ENCODE measurements at places on chromosomes 5 and 9.

DNA sequence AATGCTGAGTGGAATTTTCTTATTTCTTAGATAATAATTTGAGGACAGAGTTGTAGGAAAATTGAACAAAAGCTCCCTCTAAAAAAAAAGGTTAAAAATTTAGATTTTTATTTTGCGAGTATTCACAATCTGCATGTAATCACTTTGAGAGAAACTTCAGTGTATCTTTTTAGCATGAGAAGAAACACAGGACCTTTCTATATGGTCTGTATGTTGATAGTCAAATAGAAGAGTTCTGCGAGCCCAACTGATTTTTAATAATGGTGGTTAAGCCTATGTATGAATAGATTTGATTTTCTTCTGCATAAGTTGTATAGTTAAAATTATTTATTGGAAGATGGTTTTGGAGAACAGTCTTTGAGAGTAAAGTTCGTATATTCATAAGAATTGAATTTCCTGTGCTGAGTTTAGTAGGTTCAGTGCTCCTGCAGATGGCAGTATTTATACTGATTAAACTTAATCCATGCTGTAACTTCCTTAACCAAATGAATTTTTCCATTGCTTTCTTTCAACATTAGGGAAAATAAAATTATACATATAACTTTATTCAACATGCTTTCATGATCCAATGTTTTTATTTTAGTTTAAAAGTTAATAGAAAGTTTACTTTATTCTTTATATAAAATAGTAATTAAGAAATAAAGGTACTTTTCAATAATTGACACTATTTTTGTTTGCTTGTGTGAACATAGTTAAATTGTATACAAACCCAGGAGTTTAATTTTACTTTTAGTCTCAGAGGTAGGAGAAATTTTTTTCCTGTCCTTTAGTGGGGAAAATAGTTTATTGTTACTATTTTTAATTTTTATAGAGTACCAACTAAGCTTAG, 19.6 kb downstream of the TCERG1 start:
- no peak for DNase-seq

DNA sequence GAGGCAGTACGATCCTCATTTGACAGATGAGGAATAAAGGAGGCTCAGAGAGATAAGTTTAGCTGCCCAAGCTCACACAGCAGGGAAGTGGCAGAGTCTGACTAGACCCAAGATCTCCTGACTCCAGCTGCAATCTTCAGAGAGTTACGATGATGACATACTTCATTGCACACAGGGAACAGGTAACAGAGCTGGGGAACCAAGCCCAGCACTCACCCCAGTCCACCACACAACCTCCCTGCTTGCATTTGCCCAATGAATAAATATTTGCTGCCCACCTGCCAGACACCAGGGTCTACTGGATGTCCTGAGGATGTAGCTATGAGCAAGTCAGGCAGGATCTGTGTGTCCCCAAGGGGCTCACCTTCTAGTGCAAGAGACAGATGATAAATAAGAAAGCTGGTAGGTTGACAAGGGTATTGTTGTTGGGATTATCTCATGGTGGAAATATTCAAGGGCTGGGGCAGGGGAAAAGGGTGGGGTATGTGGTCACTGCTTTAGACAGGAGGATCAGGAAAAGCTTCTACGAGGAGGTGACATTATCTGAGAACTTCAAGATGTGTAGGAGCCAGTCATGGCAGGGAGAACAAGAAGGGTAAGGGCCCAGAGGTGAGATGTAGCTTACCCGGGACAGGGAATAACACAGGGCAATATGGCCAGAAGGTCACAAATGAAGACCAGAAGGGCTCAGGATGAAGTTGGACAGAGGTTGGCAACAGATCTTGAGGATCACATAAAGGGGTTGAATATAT, 28.6 kb upstream of the CPEB4 start:
- DNase-seq: no peak

DNA sequence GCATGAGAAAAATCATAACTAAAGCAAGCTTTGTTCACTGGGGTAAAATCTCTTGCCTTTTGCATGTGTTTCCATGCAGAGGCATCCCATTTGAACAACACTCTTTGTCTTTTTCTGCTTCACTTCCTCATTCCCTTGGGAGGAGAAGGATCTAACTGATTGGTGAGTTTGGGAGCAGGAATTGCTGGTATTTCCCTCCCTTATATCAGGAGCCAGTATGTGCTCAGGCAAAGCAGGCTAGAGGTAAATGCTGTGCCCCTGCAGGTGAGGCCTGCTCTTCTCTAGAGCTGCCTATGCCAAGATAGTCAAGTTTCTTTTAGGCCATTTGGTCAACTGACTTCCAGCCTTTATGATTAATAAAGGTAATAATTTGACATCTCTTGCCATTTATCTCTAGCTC, 179.9 kb downstream of the COX7C start:
- no peak for DNase-seq

GRCh38 chr5:76475936-76476335, 72.9 kb downstream of the IQGAP2 start:
- DNase-seq: no peak

DNA sequence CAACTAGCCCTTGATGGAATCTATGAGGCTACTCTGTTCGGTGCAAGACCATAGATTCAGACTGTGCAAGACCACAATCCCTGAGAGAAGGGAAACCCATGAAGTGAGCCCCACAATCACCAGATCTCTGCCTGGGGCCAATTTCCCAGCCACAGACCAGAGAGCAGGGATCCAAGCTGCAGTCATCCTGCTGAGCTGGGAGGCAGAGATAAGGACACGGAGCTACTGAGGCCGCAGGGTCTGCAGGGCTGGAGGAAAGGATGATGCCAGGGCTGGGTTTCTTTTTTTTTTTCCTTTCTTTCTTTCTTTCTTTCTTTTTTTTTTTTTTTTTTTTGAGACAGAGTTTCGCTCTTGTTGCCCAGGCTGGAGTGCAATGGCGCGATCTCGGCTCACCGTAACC, 47.7 kb upstream of the FUBP3 start:
- DNase-seq: no peak

- DNase-seq: no peak
Measured at GRCh38 chr9:133844881-133845410, 106.8 kb upstream of the SARDH start.

GRCh38 chr5:50415912-50416311, 25.2 kb downstream of the EMB start:
- no peak for DNase-seq

GRCh38 chr5:59893429-59894227, at the start of gene PDE4D:
Gene PDE4D, minus strand, starts transcription at chr5:59893726.
- DNase-seq: no peak

GRCh38 chr9:109252291-109252690, 68.6 kb downstream of the EPB41L4B start:
- no peak for DNase-seq

DNA sequence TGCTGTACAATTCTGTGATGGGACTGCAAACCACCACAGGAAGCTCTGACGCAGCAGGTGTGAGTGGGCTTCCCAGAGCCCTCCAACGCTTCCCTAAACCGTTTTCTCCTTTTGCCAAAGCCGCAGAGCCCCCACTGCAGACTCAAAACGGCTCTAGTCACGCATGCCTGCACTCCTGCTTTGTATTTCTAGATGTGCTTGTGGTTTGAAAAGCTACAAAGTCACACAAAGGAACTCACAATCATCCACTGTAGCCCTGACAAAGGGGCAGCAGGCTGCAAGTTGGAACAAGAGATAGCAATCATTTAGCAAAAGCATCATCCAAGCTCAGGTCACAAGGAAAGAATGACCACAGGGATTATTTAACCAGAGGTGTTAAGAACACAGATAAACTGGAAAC, 79.3 kb downstream of the PTPN3 start:
- DNase-seq: no peak

GRCh38 chr5:127333483-127333882, 42.9 kb downstream of the MEGF10 start:
- no peak for DNase-seq

DNA sequence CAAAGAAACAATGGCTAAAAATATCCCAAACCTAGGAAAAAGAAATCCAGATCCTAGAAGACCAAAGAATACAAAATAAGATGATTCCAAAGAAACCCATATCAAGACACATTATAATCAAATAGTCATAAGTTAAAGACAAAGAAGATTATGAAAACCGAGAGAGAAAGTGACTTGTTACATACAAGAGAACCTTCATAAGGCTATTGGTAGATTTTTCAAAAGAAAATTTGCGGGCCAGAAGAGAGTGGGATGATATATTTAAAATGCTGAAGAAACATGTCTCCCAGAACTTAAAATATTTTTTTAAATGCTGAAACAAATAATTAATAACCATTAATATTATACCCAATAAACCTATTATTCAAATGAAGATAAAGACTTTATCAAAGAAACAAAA, 687.3 kb downstream of the TLE4 start:
- DNase-seq: no peak

DNA sequence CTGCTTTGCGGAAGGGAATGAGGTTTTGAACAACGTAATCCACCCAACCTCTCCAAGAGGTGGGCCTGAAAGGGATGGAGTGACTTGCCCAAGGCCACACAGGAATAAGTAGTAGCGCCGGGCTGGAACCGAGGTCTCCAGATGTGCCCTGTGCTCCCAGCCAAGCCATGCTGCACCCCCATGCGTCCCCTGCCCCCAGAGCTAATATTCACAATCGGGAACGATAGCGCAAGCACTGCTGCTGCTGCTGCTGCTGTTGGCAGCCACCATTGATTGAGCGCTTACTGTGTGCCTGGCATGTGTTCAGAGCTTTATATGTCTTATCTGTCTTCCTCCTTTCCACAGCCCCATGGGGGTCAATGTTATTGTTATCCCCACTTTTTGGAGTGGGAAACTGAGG, 43.9 kb downstream of the AMBP start:
- no peak for DNase-seq

- no peak for DNase-seq
Measured at GRCh38 chr9:131333771-131334628, 44.5 kb downstream of the PLPP7 start.

GRCh38 chr9:96073531-96074480, 198.3 kb downstream of the ERCC6L2 start:
- no peak for DNase-seq

GRCh38 chr5:108728566-108729241, 19.0 kb upstream of the FER start:
- peak; percentile 23 for DNase-seq
